ENCODE measurements at places on chromosomes 7 and 10.

DNA sequence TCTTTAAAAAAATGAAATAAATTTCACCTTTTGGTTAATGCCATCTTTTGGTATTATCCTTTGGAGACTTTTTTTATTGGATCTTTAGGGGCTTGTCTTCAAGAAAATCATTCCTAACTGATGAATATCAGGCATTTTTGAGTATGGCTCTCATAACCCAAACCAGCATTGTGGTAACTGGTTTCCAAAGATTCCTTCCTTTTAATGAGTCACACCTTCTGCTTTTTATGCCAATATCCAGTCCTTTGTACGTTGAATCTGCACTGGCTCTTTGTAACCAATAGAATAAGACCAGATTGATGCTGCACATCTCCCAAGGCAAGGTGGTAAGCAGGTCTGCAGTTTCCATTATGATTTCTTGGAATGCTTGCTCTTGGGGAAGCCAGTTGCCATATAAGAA is 89.1 kb downstream of the GPR158 start:
- no peaks in the 10 kb centered on the region for H3K4me1 ChIP-seq
- H3K27ac ChIP-seq: no peak overlapping the region
- no peaks in the 10 kb centered on the region for H3K27me3 ChIP-seq
- H3K4me3 ChIP-seq: no peak overlapping the region
- DNase-seq: no peak

GRCh38 chr10:13239923-13240322 is 5.7 kb upstream of the UCMA start:
- no peaks in the 10 kb centered on the region for H3K36me3 ChIP-seq
- no peaks in the 10 kb centered on the region for H3K4me1 ChIP-seq
- H3K4me3 ChIP-seq: no peak overlapping the region
- no peak overlapping the region for H3K27ac ChIP-seq

GRCh38 chr10:28769091-28769604 is 91.8 kb downstream of the BAMBI start:
- no peak overlapping the region for H3K27ac ChIP-seq
- DNase-seq: no peak
- H3K27me3 ChIP-seq: no peaks in the 10 kb centered on the region
- no peaks in the 10 kb centered on the region for H3K4me1 ChIP-seq
- H3K4me3 ChIP-seq: no peak overlapping the region

- H3K36me3 ChIP-seq: no peaks in the 10 kb centered on the region
- no peak for DNase-seq
- peaks cover 9% of the 10 kb centered on the region for H3K4me1 ChIP-seq
- H3K27ac ChIP-seq: no peak overlapping the region
- no peaks in the 10 kb centered on the region for H3K27me3 ChIP-seq
- no peak overlapping the region for H3K4me3 ChIP-seq
Observed at GRCh38 chr7:47938574-47939165, 9.6 kb downstream of the PKD1L1 start.

- DNase-seq: no peak
- no peak overlapping the region for H3K4me3 ChIP-seq
- peaks cover 2% of the 10 kb centered on the region for H3K36me3 ChIP-seq
- H3K4me1 ChIP-seq: peaks cover 46% of the 10 kb centered on the region
- no peaks in the 10 kb centered on the region for H3K27me3 ChIP-seq
Observed at GRCh38 chr10:95308389-95309302, 17.8 kb upstream of the PDLIM1 start.

DNA sequence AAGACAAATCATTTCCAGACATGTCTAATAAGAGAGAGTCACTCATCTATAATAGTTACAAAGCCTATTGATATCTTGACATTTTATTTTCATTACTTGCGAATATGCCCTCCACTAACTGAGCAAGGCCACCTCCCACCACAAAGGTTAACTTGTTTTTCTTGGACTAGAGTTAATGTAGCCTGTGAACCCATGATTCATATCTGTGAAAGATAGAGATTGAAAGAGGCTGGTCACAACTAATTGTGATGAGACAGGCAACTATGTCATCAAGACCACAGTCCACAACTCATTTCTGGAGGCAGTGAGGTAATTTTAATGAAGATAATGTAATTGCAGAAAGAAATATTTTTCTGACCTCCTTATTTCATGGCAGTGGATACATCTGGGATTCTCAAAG is 491.8 kb upstream of the TPK1 start:
- H3K4me1 ChIP-seq: no peaks in the 10 kb centered on the region
- H3K27me3 ChIP-seq: no peaks in the 10 kb centered on the region
- H3K27ac ChIP-seq: no peak overlapping the region
- no peak overlapping the region for H3K4me3 ChIP-seq

DNA sequence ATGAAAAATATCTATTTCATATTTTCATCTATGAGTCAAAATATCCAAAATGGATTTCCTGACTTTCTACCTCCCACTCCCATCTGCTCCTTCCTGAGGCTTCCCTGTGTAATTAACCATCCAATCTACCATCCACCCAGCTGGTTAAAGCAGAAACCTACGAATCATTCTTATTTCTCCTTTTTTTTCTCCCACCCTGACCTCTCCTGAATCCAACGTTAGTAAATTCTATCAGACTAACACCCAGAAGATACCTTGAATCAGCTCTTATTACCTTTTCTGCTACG is 3.7 kb upstream of the LIPF start:
- no peak overlapping the region for H3K4me3 ChIP-seq
- no peaks in the 10 kb centered on the region for H3K4me1 ChIP-seq
- DNase-seq: no peak
- H3K27ac ChIP-seq: no peak overlapping the region

DNA sequence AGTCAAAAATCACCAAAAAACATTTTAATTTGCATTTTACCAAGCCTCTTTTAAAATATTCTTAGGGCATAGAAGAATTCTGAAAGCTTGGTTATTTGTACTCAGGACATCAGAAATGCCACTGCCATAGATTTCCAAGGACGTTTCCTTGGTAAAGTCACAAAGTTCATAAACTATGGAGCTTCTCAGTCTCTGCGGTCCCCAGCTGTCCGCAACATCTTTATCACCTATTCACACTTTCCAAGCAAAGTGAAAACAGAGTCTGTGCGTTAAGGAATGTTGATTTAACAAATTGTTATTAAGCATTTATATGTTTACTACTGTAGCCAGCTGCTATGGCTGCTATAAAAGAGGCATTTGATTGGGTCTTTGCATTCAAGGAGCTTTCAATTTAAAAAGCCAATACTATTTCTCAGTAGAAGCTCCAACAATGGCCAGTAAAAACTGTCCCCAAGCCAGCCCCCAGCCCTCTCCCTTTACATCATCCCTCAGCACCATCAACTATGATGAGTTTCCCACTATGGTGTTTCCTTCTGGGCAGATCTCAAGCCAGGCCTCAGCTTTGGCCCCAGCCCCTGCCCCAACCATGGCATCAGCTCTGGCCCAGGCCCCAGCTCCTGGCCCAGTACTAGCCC is 36.8 kb downstream of the CADPS2 start:
- no peak overlapping the region for H3K27ac ChIP-seq
- no peaks in the 10 kb centered on the region for H3K4me1 ChIP-seq
- no peak for DNase-seq
- no peaks in the 10 kb centered on the region for H3K27me3 ChIP-seq

- H3K4me3 ChIP-seq: no peak overlapping the region
- H3K4me1 ChIP-seq: no peaks in the 10 kb centered on the region
- H3K27ac ChIP-seq: no peak overlapping the region
- H3K27me3 ChIP-seq: no peaks in the 10 kb centered on the region
- DNase-seq: no peak
Observed at GRCh38 chr10:132981746-132982145, 39.4 kb upstream of the CFAP46 start.

DNA sequence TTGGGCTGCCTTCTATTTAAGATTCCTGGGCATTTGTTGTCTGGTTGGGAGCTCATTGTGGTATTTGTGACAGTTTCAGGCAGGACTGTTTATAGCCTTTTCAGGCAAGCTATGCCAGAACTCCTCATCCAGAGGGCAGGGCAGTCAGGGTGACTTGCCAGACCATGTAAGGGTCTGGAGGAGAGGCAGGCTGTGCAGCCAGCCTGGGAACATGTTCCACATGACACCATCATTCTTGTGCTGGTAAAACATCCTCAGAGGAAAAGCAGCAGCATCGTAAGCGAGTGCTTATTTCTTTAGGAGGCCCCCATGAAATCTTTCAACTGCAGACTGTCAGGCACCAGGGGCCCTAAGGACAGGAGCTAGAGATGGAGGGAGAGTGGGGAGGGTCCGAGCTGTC is 44.0 kb upstream of the SORBS1 start:
- H3K27ac ChIP-seq: peak overlapping the region; percentile 84
- H3K4me3 ChIP-seq: peak overlapping the region; percentile 18
- peaks cover 19% of the 10 kb centered on the region for H3K36me3 ChIP-seq

GRCh38 chr10:30455816-30456215 is 21.8 kb downstream of the MAP3K8 start:
- peaks cover 65% of the 10 kb centered on the region for H3K4me1 ChIP-seq
- DNase-seq: no peak
- H3K36me3 ChIP-seq: peaks cover 69% of the 10 kb centered on the region
- H3K27me3 ChIP-seq: no peaks in the 10 kb centered on the region
- peak overlapping the region; percentile 81 for H3K27ac ChIP-seq

DNA sequence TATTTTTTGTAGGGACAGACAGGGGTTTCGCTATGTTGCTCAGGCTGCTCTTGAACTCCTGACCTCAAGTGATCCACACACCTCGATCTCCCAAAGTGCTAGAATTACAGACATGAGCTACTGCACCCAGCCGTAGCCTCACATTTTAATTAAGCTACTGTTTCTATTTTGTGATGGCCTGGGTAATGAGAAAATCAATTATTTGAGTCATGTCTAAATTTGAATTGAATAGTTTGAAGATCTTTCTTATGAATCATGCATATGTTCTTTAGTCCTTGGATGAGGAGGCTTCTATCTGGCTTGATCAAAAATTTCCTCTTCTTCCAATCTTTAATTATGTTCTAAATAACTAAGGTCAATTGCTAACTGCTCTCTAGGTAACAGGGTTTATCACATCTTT is 175.0 kb downstream of the REEP3 start:
- H3K27me3 ChIP-seq: no peaks in the 10 kb centered on the region
- H3K4me3 ChIP-seq: no peak overlapping the region
- H3K4me1 ChIP-seq: no peaks in the 10 kb centered on the region

DNA sequence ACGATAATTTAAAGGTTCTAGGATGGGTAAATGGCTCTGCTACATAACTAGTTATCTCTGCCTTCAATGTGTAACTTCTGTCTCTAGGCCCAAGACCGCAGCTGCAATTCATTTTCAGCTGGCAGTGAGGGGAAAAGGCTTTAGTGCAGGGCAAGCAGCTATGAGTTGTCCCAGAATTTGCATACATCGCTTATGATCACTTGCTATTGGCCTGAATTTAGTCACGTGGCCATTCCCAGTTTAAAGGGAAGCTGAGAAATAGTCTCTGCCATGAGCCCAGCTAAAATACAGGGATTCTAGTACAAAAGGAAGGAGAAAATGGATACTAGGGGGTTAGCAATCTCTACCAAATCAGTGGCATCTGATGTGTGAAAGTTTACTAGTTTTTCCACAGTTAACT is 145.8 kb upstream of the IMMP2L start:
- no peaks in the 10 kb centered on the region for H3K27me3 ChIP-seq
- no peaks in the 10 kb centered on the region for H3K36me3 ChIP-seq
- H3K4me1 ChIP-seq: no peaks in the 10 kb centered on the region
- no peak overlapping the region for H3K4me3 ChIP-seq

DNA sequence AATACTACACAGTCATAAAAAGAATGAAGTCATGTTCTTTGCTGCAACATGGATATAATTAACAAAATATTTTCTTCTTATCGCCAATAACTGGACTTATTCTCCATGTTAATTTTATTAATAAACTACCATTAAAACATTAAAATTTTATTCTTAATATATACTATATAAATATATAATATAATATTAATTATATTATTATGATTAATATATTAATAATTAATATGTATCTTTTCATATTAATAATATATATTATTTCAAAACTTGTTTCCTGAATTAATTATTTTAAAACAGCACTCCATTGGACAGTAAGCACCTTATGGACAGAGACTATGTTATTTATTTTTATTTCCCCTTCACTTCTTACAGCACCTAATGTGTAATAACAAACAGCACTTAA is 182.8 kb downstream of the ARL4A start:
- no peak overlapping the region for H3K4me3 ChIP-seq
- H3K4me1 ChIP-seq: no peaks in the 10 kb centered on the region
- DNase-seq: no peak
- no peaks in the 10 kb centered on the region for H3K27me3 ChIP-seq

DNA sequence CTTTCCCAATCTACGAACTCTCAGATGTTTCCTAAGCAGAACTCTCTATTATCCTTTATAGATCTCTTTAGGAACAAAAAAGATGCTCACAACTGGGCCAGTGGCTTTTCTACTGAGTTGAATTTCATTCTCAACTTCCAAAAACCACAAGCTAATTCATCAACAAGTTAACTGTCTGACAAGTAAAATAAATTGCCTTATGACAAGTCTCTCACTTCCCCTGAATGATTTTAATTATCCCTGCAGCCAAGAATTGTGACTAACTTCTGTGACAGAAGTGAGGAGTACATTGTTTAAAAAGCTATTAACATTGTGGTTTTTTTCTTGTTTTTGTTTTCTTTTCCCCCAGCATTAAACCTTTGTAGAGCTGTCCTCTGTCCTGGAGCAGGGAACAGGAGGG is 343.1 kb downstream of the HPSE2 start:
- no peaks in the 10 kb centered on the region for H3K36me3 ChIP-seq
- H3K4me1 ChIP-seq: no peaks in the 10 kb centered on the region
- H3K27ac ChIP-seq: no peak overlapping the region
- no peaks in the 10 kb centered on the region for H3K27me3 ChIP-seq

DNA sequence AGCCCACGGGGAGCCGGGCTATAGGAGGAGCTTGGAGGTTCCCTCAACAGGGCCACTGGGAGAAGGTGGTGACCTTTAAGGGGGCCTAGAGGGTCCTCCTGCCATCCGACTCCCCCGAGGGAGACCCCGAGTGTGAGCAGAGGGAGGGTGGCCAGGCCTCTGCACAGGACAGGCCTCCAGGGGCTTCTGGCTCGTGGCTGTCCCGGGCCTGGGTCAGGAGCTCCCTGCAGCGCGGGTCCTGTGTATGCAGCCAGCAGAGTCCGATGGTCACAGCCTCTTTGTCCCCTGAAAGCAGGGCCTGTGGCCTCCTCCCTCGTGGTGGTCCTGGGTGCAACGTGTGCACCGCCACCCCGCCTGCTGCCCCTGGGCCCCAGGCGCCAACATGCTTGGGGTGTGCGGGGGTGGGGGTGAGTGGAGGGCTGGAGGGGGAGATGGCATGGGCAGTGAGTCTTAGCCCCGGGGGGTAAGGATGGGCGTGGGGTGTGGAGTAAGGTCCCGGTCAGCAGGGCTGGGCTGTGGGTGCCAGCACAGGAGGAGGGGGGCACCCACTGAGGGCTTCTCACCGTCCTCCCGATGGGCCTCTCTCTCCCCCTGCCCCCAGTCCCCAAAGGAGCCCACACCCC is 27.1 kb downstream of the UNCX start:
- no peak overlapping the region for H3K27ac ChIP-seq
- no peaks in the 10 kb centered on the region for H3K36me3 ChIP-seq
- no peak overlapping the region for H3K4me3 ChIP-seq

- H3K4me1 ChIP-seq: peaks cover 12% of the 10 kb centered on the region
- H3K27me3 ChIP-seq: no peaks in the 10 kb centered on the region
- no peak for DNase-seq
- H3K4me3 ChIP-seq: no peak overlapping the region
Observed at GRCh38 chr7:47937065-47937687, 11.1 kb downstream of the PKD1L1 start.

- peaks cover 13% of the 10 kb centered on the region for H3K4me1 ChIP-seq
- no peak overlapping the region for H3K27ac ChIP-seq
- no peaks in the 10 kb centered on the region for H3K36me3 ChIP-seq
- no peak overlapping the region for H3K4me3 ChIP-seq
- no peak for DNase-seq
Observed at GRCh38 chr7:117810642-117811512, 62.4 kb downstream of the CTTNBP2 start.

- no peaks in the 10 kb centered on the region for H3K27me3 ChIP-seq
- H3K4me1 ChIP-seq: peaks cover 30% of the 10 kb centered on the region
- no peak for DNase-seq
- no peak overlapping the region for H3K27ac ChIP-seq
- H3K36me3 ChIP-seq: no peaks in the 10 kb centered on the region
Observed at GRCh38 chr10:104273899-104274575, 5.1 kb downstream of the GSTO2 start.
